ENCODE measurements at places on chromosomes 6 and 20.
A peak's percentile ranks its signal among the peaks of the same experiment; 100 is the strongest.

DNA sequence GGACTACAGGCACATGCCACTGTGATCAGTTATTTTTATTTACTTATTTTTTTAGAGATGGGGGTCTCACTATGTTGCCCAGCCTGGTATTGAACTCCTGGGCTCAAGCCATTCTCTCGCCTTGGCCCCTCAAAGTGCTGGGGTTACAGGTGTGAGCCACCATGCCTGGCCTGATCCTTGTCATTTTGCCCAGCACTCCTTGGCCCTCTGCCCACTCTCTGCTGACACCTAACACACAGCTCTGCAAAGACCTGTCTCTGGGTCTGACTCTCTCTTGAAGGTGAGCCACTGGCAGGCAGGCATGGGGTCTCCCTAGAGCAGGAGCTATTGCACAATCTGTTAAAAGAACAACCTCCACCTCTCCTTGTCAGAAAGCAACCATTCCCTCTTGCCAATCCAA is 155.6 kb downstream of the ZFP64 start:
- no peak for DNase-seq

GRCh38 chr20:58538752-58539151 is 23.6 kb upstream of the APCDD1L start:
- no peak for DNase-seq

DNA sequence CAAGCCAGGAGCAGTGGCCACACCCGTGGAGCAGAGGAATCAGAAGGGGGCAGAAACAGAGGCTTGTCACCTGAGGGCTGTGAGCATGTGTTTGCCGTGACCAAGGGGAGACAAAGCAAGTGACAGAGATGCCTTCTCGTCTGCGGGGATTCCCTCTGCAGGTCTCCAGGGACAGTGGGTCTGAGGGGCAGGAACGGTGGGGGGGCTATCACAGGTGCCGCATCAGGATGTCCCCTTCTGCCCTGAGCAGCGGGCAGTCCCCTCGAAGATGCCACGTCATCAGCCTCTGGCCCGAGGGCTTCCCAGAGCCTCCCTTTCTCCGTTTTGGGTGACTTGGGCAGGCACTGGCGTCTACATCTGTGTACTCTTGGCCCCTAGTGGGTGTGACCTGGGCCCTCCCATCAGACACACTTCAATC is 338.7 kb downstream of the PREX1 start:
- DNase-seq = no peak

DNA sequence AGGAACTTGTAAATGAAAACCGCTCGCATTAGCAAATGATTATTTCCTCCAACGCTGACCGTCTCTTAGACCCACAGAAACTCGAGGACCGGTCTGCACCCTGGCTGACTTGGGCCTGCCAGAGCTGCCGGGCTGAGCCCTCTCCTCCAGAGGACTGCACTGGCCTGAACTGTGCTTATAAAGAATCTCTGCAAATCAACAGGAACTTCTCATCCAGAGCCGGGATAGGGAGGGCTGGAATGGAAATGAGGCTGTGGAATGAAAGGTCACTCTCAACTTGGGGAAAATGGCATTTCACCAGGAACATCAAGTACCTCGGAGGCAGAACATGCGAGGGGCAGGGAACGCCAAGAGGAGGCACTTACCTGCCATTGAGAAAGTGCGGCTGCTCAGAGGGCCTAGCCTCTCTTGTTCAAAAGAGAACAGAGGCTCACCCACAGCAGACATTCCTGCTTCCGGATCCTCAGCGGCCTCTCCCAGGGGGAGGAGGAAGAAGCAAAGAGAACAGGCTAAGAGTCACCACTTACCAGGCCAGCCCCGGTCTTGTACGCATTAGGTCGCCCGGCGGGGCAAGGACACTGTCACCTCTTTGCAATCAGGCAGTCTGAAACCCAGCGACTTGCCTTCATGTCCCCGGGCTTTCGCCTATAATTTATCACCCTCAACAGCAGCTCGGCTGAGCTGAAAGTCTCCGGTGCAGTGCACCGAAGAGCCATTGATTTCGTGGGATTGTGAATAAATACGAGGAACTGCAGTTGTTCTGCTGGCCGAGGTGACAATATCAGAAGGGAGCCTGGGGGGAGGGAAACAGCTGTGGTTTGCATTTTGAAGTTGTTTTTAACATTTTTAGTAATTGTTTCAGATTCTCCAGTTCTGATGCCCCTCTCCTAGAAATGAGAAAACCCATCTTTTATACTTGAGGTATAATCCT is 37.6 kb downstream of the ZMYND8 start:
- DNase-seq = peak; percentile 73

- DNase-seq = peak; percentile 67
These were observed 197.4 kb upstream of the KCNG1 start for GRCh38 chr20:51220293-51220706.

GRCh38 chr6:40986921-40987819 is 51.9 kb downstream of the UNC5CL start:
- no peak for DNase-seq
